Spinal cord (tissue), 10 donors: ENCODE measurements at places on chromosomes 3 and 15.

DNA sequence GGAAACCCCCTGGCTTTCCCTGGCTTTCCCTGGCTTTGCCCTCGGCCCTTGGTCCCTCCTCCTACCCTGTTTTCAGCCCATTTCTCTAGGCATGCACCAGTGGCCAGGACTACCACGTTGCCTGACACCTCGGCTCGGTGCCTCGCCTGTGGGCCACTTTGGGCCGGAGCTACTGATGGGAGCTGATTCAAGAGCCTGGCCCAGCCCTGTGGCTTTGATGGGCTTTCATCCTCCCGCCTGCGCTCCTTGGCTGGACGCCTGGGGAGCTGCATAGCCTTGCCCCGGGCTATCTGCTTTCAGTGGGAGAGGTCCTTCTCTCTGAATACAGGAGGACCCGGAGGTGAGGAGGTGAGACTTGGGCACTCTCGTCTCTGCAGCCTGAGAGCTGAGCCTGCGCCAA lies 192.7 kb upstream of the HES1 start:
- peak; percentile 67 for DNase-seq

DNA sequence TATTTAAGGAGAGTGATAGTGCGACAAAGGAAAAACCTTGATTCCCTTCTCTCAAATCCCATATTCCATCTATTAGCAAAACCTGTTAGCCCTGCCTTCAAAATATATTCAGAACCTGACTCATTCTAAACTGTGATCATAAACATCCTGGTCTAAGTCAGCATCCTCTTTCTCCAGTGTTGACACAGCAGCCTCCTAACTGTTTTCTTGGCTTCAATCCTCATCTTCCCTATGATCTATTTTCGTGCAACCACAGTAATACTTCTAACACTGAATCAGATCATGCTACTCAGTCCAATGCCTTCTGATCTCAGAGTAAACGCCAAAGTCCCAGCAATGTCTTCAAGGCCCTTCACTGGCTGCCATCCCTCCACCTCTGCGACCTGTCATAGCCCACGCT lies 785.1 kb downstream of the EDEM1 start:
- DNase-seq: no peak

DNA sequence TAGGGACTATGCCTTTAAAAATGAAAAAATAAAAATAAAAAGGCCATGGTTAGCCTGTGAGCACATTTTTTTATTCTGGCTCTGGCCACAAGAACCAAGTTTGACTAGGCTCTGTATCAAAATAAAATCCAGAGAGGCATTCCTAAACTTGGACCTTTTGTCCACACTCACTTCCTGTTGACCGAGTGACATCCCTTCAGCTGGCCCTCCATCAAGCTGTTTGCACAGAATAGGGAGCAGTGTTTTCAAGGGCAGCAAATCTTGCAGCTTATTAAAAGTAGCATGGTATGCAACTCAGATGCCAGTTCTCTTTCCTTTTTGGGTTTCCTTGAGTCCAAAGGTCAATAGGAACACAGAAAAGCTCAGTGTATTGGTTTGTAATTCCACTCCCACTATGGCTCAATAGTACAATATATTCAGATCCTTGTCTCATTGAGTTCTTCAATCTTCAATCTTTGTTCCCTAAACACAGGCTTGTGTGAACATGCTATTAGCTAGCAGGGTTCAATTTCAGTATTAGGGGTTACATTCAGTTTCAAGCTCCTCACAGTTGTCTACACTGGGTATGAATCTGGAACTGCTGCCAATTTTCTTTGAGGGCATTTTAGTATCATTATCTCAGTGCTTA lies 244.5 kb downstream of the RBMS3 start:
- no peak for DNase-seq

DNA sequence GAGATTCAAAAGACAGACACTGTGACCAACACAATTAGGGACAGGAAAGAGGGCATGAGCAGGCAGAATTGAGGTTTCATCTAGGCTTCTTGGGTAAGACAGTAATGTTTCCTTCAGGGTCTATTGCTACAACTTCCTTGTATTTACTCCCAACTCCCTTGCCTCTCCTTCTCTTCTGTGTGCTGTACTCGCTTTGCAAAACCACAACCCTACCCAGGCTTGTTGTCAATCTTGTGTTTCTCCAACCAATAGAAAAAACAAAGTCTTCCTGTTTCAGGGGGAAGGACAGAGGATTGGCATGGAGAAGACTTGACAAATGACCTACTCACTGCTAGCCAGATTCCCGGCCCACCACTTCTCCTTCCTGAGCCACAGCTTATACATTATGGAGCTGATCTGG lies 36.3 kb upstream of the MASP1 start:
- no peak for DNase-seq

GRCh38 chr3:12316253-12316652 lies 27.4 kb downstream of the PPARG start:
- DNase-seq: no peak

DNA sequence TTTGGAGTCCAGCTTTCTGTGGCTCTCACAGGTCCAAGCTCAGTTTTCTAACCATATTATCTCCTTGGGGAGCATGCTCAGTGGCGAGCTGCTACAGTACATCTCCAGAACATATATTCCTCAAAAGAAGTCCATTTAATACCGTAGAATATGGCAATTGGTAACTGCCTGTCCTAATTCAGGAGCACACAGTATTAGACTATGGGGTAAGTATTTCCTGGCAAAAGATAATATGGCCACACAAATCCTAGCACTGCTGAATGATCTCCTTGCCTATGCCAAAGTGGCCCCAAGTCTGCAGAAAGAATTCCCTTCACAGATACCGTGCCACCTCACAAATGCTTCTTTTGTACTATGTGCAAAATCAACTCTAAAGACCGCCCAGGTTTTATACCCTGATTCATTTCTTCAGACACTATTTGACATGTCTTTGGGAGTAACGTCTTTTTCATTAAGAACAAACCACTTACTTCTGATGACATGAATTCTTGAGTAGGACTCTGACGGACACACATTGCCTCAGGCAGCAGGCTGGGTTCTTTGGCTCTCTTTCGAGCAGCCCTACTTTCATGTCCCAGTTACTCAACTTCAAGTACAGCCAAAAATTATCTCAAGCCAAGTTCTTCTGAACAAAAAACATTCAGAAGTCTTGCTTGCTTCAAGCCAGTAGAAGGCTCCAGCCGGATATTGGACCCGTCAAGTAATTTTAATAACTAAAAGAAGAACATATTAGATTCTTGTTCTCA lies 368.3 kb upstream of the DCBLD2 start:
- no peak for DNase-seq

GRCh38 chr3:53550005-53550620 lies 55.7 kb downstream of the CACNA1D start:
- no peak for DNase-seq

DNA sequence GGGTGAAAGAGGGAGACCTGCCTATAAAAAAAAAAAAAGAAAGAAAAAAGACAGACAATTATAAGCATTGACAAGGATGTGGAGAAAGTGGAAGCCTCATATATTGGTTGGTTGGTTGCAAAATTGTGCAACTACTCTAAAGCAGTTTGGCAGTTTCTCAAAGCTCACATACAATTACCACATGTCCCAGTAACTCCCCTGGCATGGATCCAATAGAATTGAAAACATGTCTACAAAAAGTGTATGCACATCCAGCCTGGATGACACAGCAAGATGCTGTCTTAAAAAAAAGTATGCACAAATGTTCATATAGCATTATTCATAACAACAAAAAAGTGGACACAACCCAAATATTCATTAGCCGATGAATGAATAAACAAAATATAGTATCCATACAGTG lies 19.5 kb downstream of the SETMAR start:
- no peak for DNase-seq

DNA sequence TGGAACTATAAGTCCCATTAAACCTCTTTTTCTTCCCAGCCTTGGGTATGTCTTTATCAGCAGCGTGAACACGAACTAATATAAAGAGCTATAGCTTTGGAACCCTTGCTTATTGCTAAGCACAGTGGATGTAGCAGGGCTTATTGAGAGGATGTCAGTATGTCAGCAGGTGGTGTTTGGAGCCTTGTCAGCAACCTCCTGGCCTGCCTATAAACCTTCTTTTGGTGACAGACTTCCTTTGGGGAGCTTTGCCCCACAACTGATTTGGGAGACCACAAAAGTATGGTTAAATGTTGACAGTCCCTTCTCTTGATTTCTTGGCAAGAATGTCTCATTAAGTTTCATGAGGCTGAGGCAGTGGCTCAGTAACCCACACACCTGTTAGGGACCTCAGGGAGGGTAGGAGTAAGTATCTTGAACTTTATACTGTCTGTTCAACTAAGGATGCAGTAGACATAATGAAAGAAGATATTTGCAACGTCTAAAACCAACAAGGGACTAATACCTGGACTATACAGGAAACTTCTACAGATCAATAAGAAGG lies 14.8 kb downstream of the CCNDBP1 start:
- no peak for DNase-seq

DNA sequence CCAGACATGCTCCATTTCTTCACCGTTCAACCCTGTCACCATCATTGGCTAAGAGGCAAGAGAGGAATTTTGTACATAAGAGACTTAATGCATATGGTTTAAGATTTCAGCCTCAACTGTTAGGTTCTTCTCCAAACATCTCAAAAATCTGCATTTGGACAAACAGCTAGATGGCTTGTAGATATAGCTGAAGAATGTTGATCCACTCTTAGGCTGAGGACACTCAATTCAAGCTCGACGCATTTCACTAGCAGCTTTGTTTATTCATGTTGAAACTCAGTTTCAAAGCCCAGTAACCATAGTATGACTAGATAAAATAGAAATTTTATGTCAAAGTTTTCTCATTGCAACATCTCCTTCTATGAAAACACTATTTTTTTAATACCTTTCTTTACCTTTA lies 208.2 kb downstream of the THRB start:
- DNase-seq: no peak

GRCh38 chr3:12966847-12967605 lies 106.2 kb downstream of the IQSEC1 start:
- DNase-seq: no peak

DNA sequence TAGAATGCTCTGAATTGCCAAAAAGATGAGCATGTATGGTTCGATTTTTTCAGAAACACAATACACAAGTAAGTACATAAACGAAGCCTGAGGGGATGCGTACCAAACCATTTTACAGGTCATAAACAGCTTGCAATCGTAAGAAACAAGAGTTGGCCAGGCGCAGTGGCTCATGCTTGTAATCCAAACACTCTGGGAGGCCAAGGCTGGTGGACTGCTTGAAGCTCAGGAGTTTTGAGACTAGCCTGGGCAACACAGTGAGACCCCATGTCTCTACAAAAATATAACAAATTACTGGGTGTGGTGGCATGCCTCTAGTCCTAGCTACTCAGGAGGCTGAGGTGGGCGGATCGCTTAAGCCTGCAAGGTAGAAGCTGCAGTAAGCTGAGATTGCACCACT lies 13.4 kb downstream of the TRA2B start:
- DNase-seq: no peak

DNA sequence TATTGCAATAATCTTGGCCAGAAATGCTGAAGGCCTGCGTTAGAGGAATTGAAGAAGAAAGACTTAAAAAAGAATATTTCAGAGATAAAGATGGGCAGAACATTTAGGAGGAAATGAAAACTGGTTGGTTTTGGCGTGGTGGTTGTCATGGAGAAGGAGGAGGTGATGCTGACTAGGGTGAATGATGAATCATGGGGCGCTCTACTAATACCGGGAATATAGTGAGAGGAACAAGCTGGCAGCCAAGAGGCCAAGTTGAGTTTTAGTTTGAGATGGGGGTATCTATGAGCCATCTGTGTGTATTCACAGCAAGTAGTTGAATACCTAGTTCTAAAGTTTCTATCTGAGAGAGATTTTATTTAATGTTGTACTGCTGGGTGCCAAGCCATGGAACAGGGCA lies 6.8 kb upstream of the GAP43 start:
- DNase-seq: no peak
